ENCODE measurements at places on chromosomes 1 and 21.

- DNase-seq: no peak
Observed at GRCh38 chr1:17098446-17099317, 20.6 kb downstream of the PADI2 start.

DNA sequence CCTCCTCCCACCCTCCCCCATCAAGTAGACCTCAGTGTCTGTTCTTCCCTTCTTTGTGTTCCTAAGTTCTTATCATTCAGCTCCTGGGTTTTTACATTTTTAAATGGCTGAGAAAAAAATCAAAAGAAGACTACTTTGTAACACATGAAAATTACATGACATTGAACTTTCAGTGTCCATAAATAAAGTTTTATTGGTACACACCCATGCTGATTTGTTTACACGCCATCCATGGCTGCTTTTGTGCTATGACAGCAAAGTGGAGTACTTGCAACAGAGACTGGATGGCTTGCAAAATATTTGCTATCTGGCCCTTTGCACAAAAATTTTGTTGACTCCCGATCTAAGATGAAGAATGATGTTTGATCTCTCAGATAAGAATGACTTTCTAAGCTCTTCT is 171.4 kb downstream of the PRDM2 start:
- no peak for DNase-seq

- no peak for DNase-seq
Observed at GRCh38 chr1:26726784-26727183, 31.0 kb downstream of the ARID1A start.

DNA sequence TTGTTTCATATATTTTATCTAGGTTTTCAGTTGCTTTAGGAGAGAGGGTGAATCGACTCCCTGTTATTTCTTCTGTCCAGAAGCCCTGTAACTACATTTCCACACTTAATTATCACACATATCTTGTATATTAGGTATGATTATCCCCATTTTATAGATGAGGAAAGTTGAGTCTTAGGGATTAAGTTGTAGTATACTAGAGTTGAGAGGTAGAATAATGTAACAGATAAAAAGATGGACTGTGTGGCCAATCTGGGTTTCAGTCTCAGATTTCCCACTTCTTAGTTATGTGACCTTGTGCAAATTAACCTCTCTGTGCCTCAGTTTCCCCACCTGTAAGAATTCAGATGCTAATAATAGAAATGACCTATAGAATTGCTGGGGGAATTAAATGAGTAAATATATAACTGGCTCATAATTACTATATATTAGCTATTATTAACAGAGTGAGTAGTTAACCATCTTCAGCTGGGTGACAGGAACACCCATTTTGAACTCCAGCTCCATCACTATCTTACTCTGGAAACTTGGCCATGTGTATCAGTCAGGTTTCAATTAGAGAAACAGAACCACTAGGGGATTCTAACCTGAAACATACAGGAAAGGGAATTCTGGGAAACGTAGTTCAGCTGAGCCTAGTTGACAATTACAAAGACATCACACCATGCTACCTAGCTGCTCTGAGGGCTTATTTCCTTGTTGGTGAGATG is 20.4 kb upstream of the FOXO6 start:
- DNase-seq: no peak

DNA sequence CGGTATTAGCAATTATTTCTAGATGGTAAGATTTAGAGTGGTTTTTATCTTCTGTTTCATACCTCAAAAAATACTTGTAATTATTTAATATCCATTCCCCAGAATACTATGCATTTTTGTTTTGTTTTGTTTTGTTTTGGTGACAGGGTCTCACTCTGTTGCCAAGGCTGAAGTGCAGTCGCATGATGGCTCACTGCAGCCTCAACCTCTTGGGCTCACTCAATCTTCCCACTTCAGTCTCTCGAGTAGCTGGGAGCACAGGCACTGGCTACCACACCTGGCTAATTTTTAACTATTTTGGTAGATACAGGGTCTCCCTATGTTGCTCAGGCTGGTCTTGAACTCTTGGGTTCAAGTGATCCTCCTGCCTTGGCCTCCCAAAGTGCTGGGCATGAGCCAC is 252.7 kb downstream of the AKT3 start:
- DNase-seq: no peak

- DNase-seq: no peak
Observed at GRCh38 chr1:194047206-194047605, 860.8 kb upstream of the B3GALT2 start.

- DNase-seq: no peak
Observed at GRCh38 chr21:28374881-28375280, 617.8 kb downstream of the LTN1 start.

- DNase-seq: no peak
Observed at GRCh38 chr1:51301844-51302162, 28.6 kb downstream of the TTC39A start.

GRCh38 chr21:30200000-30200399 is 15.9 kb downstream of the CLDN8 start:
- no peak for DNase-seq

GRCh38 chr1:167635941-167636340 is 5.9 kb downstream of the RCSD1 start:
- DNase-seq: no peak

DNA sequence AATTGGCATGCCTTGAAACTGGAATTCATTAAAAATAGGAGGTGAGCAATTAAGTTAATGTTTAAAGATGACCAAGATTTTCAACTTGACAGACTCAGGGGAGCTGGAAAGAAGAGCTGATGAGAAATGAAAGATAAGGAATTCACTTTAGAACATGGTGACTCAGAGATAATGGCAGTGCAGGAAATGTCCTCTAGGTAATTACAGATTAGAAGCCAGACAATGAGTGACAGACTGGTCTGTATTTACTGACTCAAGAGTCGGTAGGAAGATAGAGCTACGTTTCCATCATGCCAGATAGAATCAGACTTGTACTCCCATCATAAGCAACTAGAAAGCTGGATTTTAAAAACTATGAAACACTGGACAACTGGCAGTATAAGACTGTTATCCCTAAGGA is 151.6 kb downstream of the AJAP1 start:
- DNase-seq: no peak

DNA sequence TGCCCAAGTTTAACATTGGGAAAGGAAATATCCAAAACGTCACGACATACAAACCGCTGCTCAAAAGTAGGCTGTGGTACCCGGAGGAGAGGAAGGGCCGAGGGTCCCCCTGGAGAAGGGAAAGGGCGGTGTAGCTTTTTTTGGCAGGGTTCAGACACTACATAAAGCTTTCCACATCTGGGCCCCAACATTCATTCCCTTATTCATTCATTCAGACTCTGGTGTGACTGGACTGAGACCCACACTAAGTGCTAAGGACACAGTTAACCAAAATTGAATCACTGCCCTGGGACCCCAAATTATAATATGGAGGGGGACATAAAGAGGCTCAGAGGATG is 10.3 kb upstream of the COL8A2 start:
- no peak for DNase-seq

- DNase-seq: no peak
Observed at GRCh38 chr1:196405839-196406238, 202.4 kb downstream of the KCNT2 start.

DNA sequence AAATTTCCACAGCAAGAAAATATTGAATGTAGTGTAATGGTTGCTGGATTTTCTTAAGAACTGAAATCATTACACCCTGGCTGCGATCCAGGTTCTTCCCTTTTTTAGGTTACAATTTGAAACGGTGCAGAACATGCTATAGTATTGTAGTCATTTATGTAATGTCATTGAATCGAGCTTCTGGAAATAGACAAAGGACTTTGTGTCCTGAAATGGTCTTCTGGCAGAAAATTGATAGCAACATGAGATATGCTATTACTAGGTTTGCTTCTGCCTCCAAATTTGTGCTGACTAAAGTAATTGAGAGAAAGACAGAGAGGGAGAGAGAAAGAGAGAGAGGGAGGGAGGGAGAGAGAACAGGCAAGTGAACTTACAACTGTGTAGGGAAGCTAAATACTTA is 146.2 kb upstream of the NFIA start:
- DNase-seq: no peak

- DNase-seq: no peak
Observed at GRCh38 chr1:204967451-204967850, 75.6 kb upstream of the CNTN2 start.

- DNase-seq: no peak
Observed at GRCh38 chr1:34268311-34268954, 91.7 kb downstream of the C1orf94 start.

DNA sequence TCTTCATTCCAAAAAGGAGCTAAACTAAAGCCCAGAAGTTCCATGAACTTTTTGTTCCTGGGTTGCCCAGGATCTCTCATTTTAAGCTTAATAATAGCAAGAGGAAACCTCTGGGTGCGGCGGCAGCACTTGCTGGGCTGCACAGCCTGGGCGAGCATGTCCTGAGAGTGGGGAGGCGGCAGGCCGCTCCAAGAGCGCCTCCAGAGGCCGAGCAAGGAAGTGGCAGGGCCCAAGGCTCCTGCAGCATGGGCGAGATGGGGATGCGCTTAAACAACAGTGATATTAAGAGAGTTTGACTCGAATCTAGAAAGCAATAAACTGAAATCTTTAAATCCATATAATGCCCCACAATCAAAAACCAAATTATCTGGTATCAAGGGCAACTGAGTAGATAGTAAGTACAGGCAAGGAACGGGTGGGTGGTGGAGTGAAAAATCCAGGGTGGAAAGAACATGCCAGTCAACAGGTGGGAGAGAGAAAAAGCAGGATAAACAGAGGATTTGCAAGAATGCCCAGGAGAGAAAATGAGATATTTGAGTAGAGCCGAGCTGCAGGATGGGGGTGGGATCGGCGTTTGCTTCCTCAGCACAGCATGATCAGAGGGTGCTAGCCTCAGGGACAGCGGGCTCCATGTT is 14.1 kb upstream of the TNR start:
- DNase-seq: peak; percentile 5

DNA sequence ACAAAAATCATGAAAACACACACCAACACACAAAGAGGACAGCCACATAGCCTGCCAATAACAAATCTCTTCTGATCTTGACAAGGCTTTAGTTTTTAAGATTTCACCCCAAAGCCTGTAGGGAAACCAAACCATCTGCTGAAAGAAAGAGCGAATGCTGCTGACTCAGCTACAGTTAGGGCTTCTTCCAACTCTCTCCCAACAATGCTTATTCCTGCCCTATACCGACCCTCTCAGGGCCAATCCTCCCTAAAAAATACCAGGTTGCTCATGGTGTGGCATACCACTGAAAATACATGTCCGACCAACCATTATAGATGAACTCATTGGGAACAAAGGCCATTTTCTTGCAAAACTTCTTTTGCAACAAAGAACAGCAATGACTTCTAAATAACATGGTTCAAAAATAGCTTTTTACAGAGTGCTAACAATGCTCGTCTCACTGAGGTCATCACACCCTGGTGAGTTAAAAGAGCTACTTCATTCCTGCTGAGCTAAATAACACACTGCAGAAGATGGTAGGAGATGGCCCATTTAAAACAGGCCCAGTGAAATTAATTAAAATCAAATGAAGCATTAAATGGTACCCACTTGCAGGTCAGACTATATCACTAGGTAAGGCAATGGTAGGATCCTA is 86.1 kb downstream of the KIAA0319L start:
- no peak for DNase-seq

DNA sequence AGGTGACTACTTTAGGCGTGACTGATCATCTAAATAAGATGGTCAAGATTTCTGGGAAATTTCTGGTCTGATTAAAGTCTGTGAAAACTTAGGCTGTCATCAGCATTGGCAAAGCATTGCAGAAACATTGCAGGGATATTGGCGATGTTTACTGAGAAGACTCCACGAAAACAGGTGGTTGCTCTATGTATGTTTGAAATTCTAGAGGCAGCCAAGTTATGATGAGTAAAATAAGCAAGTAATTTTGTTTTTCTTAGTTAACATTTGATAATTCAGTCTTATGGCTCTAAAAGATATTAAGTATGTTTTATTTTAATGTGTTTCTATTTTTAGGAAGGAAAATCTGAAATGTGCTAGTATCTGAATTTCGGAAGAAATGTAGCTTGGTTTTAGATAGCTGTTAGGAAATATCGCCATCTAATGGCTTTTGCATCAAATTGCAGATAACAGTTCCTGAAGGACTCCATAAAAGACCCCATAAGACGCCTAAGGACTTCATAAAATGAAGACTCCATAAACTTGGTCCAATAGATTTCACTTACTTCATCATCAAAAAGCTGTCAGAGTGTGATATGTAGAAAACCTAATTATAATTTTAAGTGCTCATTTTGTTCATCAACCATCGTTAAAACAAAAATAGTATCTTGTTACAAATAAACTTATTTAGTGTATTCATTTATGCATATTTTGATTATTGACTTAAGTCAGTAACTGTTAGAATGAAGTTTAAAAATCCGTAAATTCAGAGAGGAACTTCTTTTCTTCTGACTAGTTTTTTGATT is 344.6 kb downstream of the RYR2 start:
- no peak for DNase-seq

- no peak for DNase-seq
Observed at GRCh38 chr1:167849666-167850065, 64.3 kb downstream of the ADCY10 start.

Measured in NCI-H1105 (cell line).